ENCODE measurements at places on chromosomes 1 and 21.

DNA sequence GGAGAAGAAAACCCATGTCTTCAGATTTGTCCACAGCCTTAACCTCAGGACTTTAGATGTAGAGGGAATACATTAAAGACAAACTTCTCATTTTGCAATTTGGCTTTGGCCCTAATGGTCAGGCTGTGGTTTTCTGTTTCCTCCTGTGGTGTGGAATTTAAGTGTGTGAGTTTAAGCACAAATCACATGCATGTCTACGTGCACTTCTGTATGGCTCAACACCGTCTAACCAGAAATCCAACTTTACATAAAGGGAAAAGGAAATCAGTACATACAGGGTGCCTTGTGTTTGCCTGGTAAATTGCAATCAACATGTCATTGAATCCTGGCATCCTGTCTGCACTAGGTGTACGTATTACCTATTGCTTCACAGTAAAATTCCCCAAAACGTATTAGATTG is 1.2 kb upstream of the ZNF124 start:
- no peak for DNase-seq

- no peak for DNase-seq
These were observed 678.0 kb upstream of the ZP4 start for GRCh38 chr1:238568735-238569134.

DNA sequence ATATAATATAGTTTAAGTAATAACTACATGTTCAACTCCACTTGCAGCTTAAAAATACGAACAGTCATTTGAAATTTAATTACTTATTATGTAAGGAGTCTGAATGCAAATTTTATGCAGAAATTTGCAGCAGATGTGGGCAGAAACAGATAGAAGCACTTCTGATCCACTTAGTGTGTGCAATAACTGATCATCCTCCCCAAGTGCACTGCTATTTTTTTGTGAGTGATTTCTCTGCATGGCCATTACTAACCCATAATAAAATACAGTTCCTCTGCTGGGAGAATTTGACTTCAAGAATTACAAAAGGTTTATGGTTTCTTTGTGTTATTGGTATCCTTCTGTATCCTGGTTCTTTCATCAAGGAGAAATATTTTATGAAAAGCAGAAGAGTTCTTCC is 611.5 kb upstream of the RGS18 start:
- DNase-seq = no peak

DNA sequence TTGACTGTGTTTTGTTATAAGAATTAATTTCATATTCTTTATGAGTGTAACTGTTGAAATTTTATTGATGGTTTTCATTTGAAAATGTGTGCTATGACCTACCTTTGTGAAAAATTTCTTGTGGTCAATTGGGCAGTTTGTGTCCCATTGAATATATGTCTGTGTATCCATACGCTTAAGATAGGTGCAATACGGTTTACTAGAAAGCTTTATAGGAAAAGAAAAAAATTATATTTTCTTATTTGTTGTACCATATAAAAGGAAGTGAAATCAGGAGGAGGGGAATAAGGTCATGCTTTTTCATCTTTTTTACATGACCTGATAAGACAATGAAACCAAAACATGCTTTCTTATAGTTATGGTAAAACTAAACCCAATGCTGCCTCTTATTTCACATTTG is 807.7 kb downstream of the USP25 start:
- no peak for DNase-seq

GRCh38 chr1:219783605-219784235 is 144.6 kb downstream of the SLC30A10 start:
- DNase-seq = no peak

DNA sequence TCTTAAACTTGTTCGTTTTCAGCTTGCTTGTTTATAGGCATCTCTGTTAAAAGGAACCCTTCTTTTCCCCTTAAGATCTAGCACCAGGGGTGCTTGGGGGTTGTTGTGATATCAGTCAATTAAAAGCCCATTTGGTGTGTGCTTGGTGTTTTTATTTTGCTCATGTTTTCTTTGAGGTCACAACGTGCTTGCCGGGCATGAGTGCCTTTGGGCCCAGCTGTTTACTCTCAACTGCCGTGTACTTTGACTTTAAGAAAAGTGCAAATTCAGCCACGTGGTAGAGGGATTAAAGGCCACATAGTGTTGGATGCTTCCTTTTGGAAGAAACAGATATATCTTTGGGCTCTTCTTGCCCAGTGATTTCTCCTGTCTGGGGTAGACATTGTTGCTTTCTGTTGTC is 10.5 kb downstream of the ARID1A start:
- no peak for DNase-seq

DNA sequence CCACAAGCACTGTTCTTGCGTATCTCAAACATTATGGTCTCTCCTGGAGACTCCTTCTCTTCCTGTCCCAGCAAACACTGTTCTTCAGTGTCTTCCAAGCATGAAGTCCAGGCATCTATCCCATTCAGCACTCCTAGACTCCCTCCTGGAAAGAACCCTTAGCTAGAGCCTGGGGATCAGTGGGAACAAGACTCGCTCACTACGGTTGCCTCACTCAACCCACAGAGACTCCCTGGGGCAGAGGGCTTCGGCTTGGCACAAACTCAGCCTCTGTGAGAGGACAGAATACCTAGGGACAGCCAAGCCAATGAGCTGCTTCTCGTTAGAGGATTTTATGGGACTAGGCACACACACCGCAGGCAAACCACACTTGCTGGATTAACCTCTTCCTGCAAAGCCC is 86.5 kb upstream of the IPO9 start:
- no peak for DNase-seq

All from stimulated activated CD8-positive, alpha-beta memory T cell treated with anti-CD3 and anti-CD28 coated beads, Interleukin-15, amount 100 ng/mL, for 24 hours (primary cell).